Activated naive CD4-positive, alpha-beta T cell (primary cell): ENCODE measurements at places on chromosomes 4 and X.

DNA sequence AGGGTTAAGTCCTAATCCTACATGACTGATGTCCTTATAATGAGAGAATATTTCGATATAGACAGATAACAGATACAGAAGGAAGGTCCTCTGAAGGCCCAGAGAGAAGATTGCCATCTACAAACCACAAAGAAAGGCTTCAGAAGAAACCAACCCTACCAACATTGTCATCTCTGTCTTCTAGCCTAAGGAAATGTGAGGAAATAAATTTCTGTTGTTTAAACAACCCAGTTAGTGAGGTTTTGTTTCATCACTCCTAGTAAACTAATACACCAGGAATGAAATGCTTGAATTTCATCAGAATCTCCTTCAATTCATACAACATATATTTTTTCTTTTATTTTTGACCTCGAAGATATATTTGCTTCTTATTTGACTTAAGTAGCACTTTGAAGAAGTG lies 1527.8 kb downstream of the STIM2 start:
- DNase-seq, result no peak

GRCh38 chrX:54495814-54496516 lies at the start of gene FGD1:
Gene FGD1, minus strand, starts transcription at chrX:54496234. Its CDS starts 802 bp downstream, at chrX:54495432.
- DNase-seq, result no peak

DNA sequence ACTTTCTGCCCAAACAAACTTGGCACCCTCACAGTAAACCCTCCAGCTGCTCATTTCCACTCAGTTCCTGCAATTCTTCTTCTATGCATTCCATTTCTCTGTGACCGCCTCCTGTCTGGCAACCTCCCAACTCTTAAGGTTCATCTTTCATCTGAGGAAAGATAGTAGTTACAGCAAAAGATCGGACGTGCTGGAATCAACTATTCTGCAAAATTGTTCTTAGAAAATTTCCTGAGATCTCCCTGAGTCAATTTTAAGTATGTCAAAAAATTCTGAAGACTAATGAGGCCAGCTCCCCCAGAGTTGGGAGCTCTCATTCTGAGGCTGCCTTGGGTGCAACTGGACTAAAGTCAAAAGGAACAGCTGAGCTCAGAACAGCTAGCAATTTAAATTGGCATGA lies 1026.0 kb downstream of the ADGRL3 start:
- DNase-seq, result no peak

- no peak for DNase-seq
Measured at GRCh38 chr4:60485276-60485675, 714.9 kb upstream of the ADGRL3 start.

GRCh38 chr4:53626491-53626890 lies 35.2 kb upstream of the LNX1 start:
- no peak for DNase-seq

DNA sequence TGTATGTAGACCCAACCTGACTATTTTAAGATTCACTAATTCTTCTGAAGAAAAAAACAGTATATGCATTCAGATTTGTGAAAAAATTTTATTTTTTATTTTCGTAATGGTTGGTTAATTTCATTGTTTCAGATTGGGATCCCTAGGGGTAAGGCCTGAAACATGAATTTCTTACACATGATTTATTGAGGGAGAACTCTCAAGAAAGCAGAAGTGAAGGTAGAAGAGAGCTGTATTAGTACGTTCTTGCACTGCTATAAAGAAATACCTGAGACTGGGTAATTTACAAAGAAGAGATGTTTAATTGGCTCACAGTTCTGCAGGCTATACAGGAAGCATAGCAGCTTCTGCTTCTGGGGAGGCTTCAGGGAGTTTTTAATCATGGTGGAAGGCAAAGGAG lies 611.9 kb upstream of the TECRL start:
- DNase-seq, result no peak

- no peak for DNase-seq
Measured at GRCh38 chrX:48648336-48648751, 35.3 kb upstream of the WAS start.

DNA sequence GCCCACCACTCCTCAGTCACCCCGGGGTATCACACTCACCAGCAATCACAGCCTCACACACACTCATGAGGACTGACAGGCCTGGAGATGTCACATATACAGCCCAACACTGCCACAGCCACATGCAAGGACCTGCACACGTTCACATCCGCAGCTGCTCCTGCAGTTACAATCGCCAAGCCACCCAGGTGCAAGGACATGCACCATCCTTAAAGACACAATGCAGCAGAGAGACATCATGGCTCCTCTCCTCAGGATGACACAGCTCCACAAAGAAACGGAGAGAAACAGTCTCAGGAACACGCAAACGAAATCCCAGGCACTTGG lies 1.1 kb downstream of the PCSK1N start:
- no peak for DNase-seq

DNA sequence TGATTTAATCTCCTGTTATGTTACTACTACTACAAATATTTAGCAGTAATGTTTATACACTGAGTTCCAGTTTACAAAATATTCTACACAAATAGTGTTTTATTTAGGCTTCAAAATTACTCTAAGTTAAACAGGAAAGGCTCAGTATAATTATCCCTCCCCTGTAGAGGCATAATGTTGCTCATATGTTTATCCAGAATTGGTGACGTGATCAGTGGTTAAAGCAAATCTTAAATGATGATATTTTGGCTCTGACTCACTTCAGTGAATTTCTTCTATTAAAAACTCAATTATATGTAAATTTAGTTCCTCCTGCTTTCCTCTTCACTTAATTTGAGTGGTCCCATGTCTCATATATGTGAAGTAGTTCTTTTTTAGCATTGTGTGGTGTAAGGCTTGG lies 438.5 kb downstream of the ADGRL3 start:
- no peak for DNase-seq

DNA sequence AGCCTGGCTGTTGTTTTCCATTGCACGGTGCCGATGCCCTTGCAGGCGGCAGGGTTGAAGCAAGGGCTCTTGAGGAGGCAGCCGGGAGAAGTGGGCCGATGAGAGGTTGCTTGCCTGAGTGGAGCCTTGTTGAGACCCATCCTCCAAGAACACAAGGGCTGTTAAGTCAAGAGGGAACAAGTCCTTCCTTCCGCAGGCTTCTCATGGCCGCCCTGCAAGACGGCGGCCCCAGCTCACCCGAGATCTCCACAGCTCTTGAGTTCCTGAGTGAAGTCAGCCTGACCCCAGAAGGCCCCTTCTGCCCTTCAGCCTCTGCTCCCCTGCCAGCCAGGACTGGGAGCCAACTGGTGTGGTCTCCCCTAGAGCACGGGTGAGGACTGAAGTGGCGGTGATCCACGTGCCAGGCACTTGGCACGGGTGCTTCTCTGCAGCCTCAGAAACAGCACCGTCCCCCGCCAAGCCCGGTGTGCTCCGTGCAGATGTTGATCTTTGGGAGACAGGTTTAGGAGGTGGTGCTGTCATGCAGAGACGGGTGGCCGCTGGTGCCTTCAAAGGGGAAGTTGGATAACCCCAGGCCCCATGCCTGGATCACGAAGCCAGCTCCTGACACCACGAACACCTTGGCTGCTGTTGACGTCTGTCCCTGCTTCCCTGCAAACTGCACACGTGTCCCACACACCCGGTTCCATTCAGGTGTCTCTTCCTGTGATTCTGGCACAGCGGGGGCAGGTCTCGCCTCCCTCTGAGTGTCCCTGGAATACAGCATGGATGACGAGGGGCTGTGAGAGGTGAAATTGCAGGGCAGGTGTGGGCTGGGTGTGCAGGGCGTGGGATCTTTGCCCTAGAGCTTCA lies 164.4 kb upstream of the PSAPL1 start:
- DNase-seq, result no peak

- no peak for DNase-seq
Measured at GRCh38 chr4:65453398-65453797, 216.9 kb downstream of the EPHA5 start.

DNA sequence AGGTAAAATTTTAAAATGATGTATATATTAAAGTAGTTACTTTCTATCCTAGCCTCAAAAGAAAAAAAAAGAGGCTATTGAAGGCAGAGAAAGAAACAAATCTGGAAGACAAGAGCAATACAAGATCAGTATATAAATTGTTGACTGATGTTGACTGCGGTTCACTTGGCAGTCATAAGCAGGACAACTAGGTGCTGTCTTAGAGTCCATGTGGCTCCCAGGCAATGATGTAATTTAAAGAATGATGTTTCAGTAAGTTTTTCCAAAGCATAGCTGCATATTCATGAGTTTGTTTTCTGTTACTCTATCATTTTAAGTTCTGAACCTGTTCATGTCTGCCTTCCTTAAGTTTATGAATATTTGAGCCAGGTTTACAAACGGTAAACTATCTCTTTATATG lies 630.2 kb downstream of the FAT4 start:
- DNase-seq, result no peak

DNA sequence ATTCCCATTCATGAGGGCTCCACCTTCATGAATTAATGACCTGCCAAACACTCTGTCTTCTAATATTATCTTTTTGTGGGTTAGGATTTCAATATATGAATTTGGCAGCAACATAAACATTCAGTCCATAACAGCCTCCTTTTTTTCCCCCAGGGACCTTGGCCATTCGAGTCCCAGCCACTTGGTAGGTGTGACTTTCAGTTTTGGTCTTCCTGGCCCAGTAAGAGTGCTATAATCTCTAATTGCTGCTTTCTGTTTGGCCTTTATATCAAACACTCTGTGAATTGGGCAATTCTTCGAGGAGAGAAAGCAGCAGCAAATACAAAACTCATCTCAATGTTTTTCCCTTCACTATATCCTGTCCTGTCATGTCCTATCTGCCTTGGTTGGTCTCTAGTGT lies 12.4 kb upstream of the RADX start:
- DNase-seq, result no peak
